Calu3 (cell line): ENCODE measurements at places on chromosomes 6 and 20. TPM values are rescaled to one million over a fixed set of nuclear protein-coding genes. Genes with fewer than 3 reads are reported as not detected.

DNA sequence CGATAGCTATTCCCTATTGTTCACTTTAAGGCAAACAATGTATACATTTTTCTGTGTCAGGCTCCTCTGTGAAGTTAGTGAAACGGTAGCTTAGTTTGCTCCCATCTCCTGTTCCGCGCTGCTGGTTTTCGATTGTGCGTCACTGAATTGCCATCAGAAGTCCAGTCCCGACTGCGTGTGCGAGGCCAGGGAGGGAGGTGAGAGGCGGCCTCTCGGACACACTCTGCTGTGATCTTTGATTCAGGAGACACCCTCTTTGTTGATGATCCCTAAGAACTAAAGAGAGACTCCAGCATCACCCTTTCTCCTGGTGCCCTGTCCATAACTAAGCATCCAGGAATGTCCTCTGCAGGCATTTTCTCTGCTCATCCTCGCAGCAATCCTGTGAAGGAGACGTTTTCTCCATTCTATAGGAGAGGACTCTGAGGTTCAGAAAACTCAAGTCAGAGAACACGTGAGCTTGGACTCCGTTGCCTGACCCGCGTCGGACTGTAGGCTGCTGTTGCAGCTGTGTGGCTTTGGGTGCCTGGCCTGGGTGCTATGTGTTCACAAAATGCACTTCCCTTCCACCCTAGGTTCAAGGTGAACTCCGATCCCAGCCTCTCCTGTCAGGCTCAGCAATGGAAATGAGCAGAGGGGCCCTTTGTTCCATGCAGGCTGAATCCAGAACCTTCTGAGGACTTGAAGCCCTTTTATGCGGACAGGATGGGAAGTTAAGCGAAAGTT is 24.1 kb upstream of the UNC93A start:
- DNase-seq, result no peak

GRCh38 chr6:156848533-156848932 is 71.4 kb downstream of the ARID1B start:
- DNase-seq, result no peak

GRCh38 chr6:110674096-110674495 is 141.2 kb downstream of the CDK19 start:
- DNase-seq, result no peak

- DNase-seq, result peak; percentile 45
These were observed 145.3 kb upstream of the ECI2 start for GRCh38 chr6:4280707-4281106.

DNA sequence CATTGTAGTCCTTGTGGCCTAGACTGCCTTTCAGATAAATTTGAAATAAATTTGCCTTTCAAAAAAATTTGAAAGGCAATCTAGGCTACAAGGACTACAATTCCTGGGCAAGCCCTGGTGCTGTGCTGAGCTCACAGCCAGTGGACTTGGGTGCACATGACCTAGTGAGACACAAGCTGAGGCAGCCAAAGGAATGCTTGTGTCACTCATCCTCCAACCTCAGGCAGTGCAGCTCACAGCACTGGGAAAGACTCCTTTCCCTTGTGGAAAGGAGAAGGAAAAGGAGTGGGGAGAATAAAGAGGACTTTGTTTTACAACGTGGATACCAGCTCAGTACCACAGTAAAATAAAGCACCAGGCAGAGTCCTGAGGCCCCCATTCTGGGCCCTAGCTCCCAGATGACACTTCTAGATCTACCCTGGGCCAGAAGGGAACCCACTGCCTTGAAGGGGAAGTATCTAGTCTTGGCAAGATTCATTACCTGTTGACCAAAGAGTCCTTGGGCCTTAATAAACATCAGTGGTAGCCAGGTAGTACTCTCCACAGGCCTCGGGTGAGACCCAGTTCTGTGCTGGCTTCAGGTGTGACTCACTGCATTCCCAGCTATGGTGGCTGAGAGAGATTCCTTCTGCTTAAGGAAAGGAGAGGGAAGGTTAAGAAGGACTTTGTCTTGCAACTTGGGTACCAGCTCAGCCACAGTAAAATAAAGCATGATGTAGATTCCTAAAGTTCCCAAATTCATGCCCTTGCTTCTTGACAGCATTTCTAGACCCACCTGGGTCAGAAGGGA is 659.7 kb upstream of the FLRT3 start:
- no peak for DNase-seq

GRCh38 chr6:2663123-2663522 is 87.6 kb downstream of the MYLK4 start:
- DNase-seq, result no peak

GRCh38 chr6:32188381-32189068 is 1.5 kb downstream of the PBX2 start:
- no peak for DNase-seq

- DNase-seq, result no peak
These were observed 308.1 kb downstream of the CDH26 start for GRCh38 chr20:60266177-60266823.

GRCh38 chr6:93447874-93448273 is 28.5 kb upstream of the EPHA7 start:
- DNase-seq, result no peak

GRCh38 chr20:20435453-20435852 is 67.5 kb downstream of the INSM1 start:
- no peak for DNase-seq

DNA sequence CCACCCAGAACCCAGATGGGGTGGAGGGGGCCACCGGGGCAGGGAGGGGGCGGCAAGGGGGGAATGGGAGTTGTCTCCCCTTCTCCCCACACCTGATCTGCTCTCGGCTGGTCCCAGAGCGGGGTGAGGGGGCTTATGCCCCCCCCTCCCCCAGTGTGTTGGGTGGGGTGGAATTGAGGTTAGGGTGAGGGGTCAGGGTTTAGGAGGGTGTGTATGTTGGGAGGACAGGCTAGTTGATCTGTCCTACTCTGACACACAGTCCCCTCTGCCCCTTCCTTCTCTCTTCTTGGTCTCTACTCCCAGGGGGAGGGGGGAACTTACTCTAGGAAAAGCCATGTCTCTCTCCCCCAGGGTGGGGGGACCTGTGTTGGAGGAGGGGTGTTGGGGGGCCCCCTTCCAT is 1.9 kb upstream of the ZBTB9 start:
- no peak for DNase-seq

GRCh38 chr6:72149715-72150114 is 263.4 kb downstream of the RIMS1 start:
- DNase-seq, result no peak

GRCh38 chr6:25717866-25718740 is 36.4 kb upstream of the SLC17A4 start:
- DNase-seq, result peak; percentile 59

DNA sequence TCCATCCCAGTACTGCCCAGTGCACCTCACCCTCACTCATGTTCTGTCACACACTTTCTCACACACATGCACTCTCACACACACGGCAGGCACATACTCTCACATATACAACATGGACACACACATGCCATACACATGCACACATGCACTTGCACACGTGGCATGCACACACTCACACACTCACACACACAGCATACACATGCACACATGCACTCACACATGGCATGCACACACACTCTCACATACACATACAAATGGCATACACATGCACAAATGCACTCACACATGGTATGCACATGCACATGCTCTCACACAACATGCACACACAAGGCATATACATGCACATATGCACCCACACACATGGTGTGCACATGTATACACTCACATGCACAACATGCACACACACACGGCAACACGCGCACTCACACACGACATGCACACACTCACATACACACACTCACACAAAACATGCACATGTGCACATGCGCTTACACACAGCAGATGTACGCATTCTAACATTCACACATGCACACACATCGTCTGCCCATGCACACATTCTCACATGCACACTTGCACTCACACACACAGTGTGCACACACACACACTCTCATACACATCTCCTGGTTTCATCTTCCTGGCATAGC is 131.7 kb upstream of the THBS2 start:
- no peak for DNase-seq

DNA sequence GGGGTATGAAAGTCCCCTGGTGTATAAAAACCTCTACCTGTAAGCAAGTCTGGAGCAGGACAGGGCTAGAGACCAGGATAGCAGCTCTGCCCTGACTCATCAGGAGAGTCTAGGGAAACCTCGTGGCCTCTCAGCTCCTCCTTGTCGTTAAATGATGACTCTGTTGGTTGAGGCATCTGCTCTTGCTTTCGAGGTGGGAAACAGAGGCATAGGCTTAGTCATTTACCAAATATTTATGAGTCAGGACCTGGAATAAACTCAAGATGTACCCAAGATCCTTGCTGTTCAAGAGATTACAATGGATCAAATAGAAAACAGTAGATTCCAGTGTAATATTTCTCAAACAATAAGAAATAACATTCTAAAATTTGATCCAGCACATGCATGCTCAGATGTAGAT is 5.5 kb downstream of the MANBAL start:
- peak; percentile 59 for DNase-seq

DNA sequence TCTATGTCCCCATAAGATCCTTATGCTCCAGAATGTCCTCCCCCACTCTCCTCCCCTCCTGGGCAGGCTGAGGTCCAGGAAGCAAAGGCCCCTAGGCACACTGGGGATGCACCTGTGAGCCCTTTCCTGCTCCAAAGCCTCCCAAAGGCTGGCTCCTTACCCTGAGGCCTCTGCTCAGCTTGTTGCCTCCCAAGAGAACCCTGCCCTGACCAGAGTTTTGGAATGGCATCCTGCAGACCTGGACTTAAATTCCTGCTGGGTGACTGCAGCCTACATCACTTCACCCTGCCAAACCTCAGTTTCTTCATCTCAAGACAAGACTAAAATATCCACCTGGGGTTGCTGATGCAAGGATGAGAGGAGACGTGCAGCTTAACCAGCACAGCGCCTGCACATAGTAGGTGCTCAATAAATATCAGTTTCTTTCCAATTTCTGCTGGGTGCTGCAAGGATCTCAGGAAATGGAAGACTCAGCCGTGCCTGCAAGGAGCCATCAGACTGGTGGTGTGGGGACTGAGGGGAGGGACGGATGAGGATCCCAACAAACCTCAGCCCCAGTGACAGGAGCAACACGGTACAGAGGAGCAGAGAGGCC is 2.1 kb upstream of the LBP start:
- no peak for DNase-seq

DNA sequence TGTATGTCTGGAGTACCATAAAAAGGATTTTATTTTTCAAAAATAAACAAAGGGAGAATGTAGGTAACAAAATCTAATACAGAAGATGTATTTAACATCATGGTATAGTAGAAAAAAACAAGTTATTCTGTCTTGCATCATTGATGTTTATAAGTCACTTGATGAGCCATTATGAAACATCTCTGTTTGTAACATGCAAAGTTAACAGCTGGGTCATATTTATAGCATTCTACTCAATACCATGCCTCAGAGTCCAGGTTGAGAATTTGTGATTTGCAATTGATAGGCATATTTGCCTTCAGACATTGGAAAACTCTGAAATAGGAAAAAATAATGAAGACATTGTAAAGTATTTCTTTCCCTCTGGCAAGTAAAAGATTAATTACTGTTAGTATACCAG is 52.3 kb upstream of the IL20RA start:
- no peak for DNase-seq

The CDH4 gene
- total RNA-seq, result not detected in 2 replicates

The SMIM26 gene
- 17.8 and 20.9 TPM in 2 replicates for total RNA-seq

The PPP1R3G gene
- total RNA-seq, result 0.07 and 0.20 TPM in 2 replicates

The GNRH2 gene
- 0.50 and 1.7 TPM in 2 replicates for total RNA-seq

The SCRT2 gene
- not detected in 2 replicates for total RNA-seq

The HLA-DRA gene
- 173 and 283 TPM in 2 replicates for total RNA-seq
